DMS 273 treated with DMSO at 0.1 percent for 48 hours (cell line): ENCODE measurements at places on chromosomes 11 and 22.

DNA sequence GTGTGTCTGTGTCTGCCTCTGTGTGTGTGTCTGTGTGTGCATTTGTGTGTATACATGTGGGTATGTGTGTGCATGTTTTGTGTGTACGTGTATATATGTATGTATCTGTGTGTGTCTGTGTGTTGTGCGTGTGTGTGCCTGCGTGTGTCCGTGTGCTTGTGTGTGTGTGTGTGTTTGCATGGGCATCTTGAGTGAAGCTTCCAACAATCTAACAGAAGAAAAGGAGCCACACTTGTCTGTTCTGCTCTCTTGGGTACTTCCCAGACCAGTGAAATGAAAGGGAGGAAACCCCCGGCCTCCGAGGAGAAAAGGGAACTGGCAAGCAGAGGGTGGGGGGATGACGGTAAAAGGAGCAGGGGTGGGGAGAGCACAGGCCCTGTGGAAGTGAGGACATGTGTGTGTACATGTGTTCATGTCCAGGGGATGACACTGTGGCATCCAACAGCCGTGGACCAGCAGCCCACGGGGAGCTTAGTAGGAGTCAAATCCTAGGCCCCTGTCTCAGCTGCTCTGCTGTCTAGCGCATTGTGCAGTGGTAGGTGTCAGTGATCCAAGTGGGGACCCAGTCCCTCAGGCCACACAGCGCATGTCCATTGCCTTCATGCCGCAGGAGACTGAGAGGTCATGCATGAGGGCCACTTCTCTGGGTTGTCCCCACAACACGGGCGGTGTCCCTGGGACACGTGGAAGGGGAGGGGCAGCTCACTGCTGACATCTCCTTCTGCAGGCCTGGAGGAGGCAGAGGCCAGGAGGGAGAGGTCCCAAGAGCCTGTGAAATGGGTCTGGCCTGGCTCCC, 8.1 kb downstream of the CSF2RB start:
- no peak for DNase-seq

GRCh38 chr11:12134236-12134585, 23.8 kb downstream of the MICAL2 start:
- DNase-seq: no peak

DNA sequence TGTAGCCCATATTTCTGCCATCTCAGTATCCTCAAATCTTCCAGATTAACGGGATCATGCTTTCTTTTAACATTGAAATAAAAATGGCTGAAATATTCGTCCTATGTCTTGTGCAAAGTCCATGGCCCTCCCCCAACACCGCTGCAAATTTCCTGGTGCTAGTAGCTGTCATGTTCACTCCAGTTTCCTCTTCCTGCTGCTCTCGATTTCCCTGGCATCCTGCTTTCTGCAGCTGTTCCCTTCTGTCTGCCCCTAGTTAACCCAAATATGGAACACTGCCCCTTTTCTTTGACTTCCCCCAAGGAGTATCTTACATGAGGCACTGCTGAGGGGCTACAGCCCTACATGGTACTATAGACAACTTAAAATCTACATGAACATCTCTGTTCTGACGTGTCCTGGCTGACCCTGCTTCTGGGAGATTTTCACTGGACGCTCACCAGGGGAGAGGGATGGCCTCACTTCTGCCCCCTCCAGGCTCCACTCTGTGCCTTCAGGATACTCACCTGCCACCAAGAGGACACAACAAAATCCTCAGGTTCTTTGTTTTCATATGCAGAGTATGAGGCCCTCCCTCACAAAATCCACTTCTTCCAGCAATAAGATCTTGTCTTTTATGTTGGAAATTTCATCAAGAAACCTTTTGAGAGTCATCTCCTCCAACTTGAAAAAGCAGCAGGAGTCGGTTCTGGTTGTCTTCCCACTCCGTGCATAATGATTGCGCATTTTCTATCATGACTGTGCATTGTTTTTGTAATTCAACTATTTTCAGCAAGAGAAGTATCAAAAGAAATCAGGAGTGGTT, 29.5 kb upstream of the SCUBE2 start:
- no peak for DNase-seq

GRCh38 chr22:49966041-49966773, 5.6 kb downstream of the PIM3 start:
- no peak for DNase-seq

DNA sequence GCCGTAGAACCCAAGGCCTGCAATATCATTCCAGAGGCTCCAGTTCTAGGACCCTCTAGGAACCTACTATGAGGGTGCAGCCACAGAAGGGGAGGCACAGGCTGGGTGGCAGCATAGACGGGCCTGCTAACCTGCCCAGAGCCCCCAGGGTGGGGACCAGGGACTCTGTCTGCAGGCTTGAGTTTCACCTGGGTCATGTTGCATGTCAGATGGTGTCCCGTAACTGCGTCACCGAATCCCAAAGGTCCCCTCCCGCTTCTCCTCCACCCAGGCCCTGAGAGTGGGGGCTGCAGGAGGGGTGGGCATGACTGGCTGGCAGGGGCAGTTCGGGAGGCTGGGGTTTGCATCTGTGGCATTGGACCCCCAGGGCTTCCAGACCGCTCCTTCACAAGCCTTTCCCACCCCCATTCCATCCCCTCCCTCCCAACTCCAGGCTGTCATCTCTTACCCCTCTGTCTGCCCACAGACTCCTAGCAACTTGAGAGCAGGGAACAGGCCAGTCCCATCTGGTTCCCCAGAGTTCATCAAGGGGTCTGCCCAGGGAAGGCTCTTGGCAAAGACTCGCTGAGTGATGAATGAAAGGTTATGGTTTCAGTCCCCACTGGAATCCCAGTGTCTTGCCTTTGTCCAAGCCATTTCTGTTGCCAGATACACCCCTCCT, 16.3 kb downstream of the MYO7A start:
- peak; percentile 21 for DNase-seq
